Activated CD4-positive, alpha-beta T cell treated with anti-CD3 and anti-CD28 coated beads, Interleukin-2, amount 50 U/mL, for 48 hours (primary cell): ENCODE measurements at places on chromosomes 5 and 9.

GRCh38 chr5:36147681-36148080 lies 4.0 kb downstream of the LMBRD2 start:
- no peak for DNase-seq

GRCh38 chr5:159704160-159704559 lies 212.1 kb upstream of the ADRA1B start:
- no peak for DNase-seq

GRCh38 chr5:150411245-150411979 lies 1.3 kb downstream of the CD74 start:
- peak; percentile 61 for DNase-seq

DNA sequence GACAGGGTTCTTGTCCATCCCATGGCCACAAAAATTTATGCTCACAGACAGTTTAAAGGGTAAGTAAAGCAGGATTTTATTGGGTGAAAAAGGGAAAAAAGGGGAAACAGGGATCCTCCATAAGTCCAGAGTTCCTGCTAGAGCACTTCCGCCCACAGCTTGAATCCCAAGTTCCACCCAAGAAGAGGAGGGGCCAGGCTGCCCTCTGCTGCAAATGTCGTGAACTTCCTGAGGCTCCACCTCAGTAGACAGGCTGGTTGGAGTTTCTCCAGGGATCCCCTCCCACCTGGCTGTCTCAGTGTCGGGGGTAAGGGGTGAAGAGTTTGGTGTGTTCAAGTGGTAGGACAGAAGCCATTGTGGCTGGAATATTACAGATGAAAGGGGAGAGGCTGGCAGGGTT lies 275.0 kb upstream of the SGCD start:
- DNase-seq: no peak

GRCh38 chr5:149725296-149725695 lies 4.8 kb upstream of the PPARGC1B start:
- no peak for DNase-seq

GRCh38 chr5:127096328-127096993 lies 23.2 kb upstream of the C5orf63 start:
- no peak for DNase-seq

DNA sequence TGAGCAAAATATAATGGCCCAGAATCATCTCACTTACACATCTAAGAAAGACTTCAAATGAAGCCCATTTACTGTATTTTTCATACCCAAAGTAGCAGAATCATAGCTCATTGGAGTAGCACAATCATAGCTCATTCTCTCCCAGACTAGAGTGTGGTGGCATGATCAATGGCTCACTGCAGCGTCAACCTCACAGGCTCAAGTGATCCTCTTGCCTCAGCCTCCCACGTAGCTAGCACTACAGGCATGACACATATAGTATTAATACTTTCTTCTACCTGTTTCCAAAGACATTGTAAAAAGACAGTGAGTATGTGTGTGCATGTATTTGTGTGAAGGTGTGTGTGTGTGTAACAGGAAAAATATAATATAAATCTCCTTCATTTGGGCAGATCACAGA lies 1247.9 kb upstream of the ACO1 start:
- no peak for DNase-seq

GRCh38 chr9:23606107-23606506 lies 219.9 kb downstream of the ELAVL2 start:
- DNase-seq: no peak

- no peak for DNase-seq
Measured at GRCh38 chr9:133953621-133953975, 38.5 kb downstream of the VAV2 start.
